ENCODE measurements at places on chromosomes 3 and 15. TPM values are rescaled to one million over a fixed set of nuclear protein-coding genes. Genes with fewer than 3 reads are reported as not detected.

COL6A5 gene
- total RNA-seq, result 0.04 TPM

ERICH6 gene
- 0.68 TPM for total RNA-seq

DNA sequence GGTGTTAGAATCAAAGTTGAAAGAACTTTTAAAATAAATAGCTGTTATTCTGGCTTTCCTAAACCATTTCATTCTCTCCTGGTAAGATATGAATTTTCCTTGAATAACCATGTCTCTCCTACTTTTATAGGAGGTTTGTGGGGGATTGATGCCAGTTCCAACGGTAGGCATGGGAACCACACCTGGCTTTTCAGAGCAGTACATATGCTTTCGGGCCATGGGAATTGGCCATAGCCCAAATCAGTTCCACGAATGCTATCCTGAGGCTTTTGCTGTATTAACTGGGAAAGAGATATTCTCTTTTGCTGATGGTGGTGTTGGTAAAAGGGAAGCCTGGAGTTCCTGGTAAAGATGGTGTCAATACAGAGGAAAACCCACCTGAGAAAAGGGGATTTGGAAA is 396.2 kb upstream of the ZNF385D start:
- no peaks in the 10 kb centered on the region for H3K4me1 ChIP-seq
- no peak overlapping the region for H3K4me3 ChIP-seq
- H3K27me3 ChIP-seq, result peaks cover 17% of the 10 kb centered on the region
- no peak overlapping the region for H3K27ac ChIP-seq

DNA sequence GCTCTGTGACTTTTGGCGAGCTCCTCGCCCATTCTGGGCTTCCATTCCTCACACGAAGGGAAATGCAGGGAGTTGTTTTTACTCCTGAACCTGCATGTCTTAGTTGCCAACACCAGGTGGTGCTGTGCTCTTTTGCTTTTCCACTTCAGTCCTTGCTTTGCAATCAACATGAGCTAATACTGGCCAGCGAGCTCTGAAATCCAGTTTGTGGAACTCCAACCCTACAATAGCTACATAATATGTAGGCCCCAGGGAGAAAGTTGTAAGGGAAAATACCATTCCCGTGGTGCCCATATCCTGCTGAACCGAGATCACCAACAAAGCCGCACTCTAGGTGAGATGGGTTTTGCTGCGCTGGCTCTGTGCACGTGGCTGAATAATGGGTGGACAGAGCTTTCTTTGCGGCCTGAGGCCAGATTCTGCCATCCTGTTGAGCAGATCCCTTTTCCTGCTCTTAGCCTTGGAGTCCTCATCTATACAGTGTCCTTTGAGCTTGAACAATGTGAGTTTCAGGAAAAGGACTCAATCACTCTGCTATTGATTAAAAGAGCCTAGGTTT is 25.0 kb downstream of the LSM3 start:
- no peaks in the 10 kb centered on the region for H3K27me3 ChIP-seq
- peaks cover 6% of the 10 kb centered on the region for H3K36me3 ChIP-seq
- peaks cover 24% of the 10 kb centered on the region for H3K4me1 ChIP-seq
